ENCODE measurements at places on chromosomes 16 and 17. TPM values are rescaled to one million over a fixed set of nuclear protein-coding genes. Genes with fewer than 3 reads are reported as not detected.

CDH15 gene
- not detected for total RNA-seq

TP53TG3F gene
- total RNA-seq = not detected

KRTAP2-3 gene
- 0.69 TPM for total RNA-seq

OTOP3 gene
- not detected for total RNA-seq

- DNase-seq = no peak
These were observed 551.4 kb upstream of the ZFHX3 start for GRCh38 chr16:73599351-73599750.

GRCh38 chr17:5226940-5227878 lies 7.5 kb downstream of the SCIMP start:
- no peak for DNase-seq

- DNase-seq = no peak
These were observed 33.8 kb upstream of the PHLPP2 start for GRCh38 chr16:71758293-71758760.

GRCh38 chr16:24309258-24310142 lies 53.4 kb downstream of the CACNG3 start:
- DNase-seq = peak; percentile 90

DNA sequence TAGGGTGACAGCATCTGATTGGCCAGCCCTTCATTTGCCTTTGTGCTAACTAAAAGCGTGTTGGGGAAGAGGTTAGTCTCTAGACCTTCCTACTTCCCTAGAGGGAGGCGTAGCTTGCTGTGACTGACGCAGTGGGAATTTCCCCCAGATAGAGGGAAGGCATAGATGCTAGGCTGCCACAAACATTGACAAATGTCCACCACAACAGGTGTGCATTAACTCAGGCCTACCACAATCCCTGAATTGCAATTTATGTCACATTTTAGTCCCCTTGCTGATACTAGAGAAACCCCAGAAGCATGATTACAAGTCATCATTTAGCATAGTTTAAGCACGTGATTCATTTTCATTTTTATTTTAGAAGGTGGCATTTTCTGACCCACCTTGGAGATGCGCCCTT lies 76.3 kb upstream of the WSB1 start:
- DNase-seq = no peak

DNA sequence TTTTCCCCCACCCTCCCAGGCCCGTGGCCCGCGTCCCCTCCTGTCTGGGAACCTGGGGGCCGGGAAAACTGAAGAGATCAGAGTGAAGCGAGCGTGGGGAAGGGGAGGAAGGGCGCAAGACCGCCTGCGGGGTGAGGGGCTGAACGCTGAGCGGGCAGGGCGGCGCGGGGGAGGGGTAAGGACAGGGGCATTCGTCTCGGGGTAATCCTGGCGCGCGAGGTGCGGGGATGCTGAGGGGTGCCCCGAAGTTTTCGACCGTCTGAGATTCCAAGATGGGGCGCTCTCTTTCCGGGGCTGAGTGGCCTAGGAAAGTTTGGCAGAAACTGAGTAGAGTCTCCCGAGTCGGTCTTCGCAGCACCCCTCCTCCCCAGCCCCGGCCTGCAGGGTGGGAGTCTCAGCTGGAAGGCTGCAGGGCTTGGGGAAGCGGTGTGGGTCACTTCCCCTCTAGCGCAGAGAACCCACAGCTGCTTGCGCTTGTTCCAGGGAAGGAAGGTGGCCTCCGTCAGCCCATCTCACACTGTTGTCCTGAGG lies 555 bp downstream of the TTYH2 start:
- no peak for DNase-seq

DNA sequence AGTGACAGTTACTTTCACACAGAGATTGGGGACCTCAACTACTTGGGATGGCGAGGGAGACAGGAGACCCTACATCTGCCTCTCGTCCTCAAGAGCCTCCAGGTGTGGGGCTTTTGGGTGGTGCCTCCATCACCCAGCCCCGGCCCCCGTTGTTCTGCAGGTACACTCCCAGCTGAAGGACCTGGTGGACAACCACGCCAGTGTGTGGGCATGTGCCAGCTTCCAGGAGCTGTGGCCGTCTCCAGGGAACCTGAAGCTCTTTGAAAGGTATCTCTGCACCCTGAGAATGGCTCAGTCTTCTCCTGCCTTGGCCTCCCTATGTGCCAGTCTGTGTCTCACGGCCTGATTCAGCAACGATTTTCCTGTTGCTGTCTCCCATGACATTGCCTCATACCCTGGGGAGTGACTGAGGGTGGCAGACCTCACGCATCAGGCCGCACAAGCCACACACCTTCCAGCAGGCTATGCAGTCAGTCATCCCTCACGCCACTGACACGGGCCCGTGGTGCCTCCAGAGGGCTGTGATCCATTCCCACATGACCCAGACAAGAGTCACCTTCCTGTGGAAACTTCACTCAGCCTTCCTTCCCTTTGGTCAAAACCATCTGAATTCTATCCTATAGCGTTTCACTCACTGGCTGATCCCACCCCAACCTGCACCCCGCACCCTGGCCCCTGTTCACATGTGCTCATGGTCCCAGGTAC lies 3.7 kb downstream of the CCNF start:
- no peak for DNase-seq
